ENCODE measurements at places on chromosomes 12 and 14.

DNA sequence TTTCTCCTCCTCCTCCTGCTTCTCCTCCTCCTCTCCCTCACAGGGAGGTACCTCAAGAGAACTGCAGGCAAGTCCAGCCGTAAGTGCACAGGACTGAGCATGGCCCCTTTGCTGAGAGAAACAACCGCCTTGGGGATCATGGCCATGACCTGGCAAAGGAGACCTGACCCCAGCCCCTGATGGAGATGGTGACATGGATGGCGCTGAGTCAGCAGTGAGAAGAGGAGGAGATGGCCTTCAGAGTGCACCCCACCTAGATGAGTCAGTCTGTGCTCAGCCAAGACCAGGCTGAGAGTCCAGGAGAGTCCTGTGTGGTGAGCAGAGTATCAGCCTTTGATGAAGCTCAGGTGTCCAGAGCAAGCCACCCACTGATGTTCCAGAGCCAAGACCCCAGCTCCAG lies 36.4 kb downstream of the MEG3 start:
- DNase-seq, result no peak

DNA sequence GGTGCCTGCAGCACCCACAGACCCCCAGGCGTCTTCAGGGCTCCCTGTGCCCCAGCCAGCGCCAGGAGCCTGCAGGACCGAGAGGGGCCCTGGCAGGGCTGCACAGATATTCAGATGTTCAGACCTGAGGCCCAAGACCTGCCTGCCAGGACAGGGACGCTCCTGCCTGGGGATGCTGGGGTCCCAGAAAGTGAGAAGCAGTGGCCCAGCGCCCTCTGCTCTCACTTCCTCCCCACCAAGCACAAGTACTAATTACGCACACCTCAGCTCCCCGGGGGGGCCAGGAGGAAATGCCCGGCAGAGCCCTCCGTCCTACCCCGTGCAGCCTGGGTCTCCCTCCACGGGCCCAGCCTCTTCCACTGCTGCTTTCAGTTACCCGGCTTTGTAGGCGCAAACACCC lies 28.8 kb upstream of the INF2 start:
- no peak for DNase-seq

GRCh38 chr14:53054457-53054856 lies 98.7 kb downstream of the DDHD1 start:
- DNase-seq, result no peak

GRCh38 chr14:100994082-100994481 lies 90.6 kb upstream of the RTL1 start:
- DNase-seq, result no peak

DNA sequence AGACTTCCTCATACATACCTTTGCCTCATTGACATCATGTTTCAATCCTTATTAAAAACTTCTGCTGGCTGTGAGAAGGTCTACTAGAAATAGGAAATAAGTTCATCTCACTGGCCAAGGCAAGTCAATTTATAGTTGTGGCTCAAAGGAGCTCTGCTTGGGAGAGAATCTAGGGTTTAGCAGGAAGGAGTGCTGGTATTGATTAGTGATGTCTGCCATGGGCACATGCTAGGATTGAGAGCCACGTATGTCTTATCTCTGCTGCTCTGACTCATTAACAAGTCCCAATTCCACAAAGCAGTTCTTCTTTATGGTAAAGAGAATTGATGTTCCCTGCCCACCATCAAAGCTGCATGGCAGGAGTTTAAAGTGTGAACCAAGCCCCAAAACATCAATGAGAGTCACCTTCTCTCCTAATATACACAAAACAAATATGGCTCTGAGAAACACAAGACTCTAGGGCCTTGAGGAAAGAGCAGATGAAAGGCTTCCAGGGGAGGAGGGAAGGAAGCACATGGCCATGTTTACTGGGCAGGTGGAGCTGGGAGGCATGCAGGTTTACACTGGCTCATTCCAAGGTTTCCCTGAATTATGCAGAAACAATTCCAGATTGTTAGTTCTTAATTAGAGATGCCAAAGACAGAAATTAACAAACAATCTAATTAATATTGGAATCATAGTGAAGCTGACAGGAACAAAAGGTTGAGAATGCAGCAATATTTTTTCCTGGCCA lies 931.9 kb upstream of the TMEM132C start:
- DNase-seq, result no peak

GRCh38 chr12:56010111-56010570 lies 10.7 kb upstream of the IKZF4 start:
- no peak for DNase-seq

GRCh38 chr14:100882026-100882967 lies 21.2 kb downstream of the RTL1 start:
- DNase-seq, result no peak

DNA sequence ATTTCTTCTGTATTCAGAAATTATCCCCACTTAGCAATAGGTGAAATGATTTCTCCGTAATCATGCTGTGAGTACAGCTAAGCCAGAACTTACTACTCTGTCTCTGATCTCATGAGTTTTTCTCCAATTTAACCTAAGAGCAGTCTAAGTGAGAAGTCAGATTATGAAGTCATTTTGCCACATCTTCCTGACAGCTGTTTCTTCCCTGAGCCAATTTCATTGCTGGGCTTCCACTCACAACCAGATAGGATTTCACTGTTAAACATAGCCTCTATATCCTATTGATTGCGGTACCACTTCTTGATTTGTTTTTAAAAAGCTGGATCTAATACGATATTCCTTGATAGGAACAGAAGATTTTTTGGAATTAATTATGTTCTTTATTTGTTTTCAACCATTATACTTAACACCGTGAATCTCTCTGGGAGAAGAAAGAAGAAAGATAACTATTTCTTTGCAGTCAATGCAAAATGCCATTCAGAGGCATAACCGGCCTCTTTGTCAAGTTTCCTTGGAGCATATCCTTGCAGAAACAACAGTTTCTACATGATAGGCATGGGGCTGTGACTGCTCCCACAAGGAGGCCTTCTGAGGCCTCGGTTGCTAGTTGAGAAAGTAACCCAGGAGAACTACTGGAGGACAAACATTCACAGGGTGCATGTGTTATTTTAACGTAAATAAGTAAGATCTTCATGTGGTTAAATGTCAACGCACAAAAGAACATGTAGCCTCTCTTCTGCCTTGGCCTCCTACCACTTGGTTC lies 212.2 kb downstream of the NPAS3 start:
- no peak for DNase-seq

Measured in NCI-H1092 (cell line).